ENCODE measurements at places on chromosomes 2 and 18.

DNA sequence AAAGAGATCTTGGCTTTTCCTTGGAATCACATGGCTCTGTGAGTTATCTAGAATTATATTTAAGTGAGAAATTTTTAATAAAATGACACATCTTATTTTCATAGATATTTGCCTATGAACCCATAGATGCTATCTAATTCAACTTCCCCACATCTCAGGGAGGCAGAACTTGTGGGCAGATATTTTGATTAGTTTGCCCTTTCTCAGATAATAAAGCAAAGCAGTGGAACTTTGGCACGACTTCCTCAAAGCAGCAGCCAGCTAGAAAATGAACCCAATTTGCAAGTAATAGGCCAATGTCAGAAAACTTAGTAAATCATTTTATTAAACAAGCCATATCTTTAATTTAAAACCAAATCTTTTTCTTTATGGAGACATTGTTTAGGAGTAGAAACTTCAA, 32.7 kb downstream of the RAB27B start:
- no peak for DNase-seq

GRCh38 chr2:64454386-64455332, 697 bp downstream of the LGALSL start:
- DNase-seq: no peak

- no peak for DNase-seq
Observed at GRCh38 chr2:74768401-74768914, 65.5 kb upstream of the HK2 start.

DNA sequence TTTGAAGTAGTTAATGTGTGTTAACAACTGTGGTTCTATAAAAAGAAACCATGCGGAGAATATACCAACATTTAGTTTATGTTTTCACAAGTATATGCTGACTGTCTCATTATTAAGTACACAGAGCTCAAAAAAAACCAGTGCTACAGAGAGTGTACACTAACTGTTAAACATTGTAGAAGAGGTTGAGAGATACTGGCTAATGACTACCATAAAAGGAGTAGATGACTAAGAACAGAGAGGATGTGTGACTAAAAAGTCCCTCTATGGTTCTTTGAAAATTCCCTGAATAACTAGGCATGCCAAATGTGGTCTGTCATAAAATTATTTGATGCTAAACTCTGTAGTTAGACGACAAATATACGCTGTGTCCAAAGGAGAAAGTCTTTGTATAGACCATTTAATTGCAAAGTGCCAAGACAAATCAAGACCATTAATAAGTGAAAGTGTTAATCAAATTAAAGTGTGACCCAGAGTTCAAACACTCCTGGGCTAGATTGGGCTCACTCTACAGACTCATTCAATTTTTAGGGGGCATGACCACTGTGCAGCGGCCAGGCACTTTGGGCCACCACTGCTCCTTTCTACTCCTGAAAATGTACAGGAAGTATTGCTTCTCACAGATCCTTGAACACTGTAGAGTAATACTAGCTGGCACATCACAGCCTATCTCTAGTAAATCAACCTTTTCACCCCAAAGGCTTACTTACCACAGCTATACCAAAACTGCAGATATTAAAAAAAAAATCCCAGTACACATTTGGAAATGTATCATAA, 45.1 kb upstream of the SERTAD2 start:
- DNase-seq: no peak

DNA sequence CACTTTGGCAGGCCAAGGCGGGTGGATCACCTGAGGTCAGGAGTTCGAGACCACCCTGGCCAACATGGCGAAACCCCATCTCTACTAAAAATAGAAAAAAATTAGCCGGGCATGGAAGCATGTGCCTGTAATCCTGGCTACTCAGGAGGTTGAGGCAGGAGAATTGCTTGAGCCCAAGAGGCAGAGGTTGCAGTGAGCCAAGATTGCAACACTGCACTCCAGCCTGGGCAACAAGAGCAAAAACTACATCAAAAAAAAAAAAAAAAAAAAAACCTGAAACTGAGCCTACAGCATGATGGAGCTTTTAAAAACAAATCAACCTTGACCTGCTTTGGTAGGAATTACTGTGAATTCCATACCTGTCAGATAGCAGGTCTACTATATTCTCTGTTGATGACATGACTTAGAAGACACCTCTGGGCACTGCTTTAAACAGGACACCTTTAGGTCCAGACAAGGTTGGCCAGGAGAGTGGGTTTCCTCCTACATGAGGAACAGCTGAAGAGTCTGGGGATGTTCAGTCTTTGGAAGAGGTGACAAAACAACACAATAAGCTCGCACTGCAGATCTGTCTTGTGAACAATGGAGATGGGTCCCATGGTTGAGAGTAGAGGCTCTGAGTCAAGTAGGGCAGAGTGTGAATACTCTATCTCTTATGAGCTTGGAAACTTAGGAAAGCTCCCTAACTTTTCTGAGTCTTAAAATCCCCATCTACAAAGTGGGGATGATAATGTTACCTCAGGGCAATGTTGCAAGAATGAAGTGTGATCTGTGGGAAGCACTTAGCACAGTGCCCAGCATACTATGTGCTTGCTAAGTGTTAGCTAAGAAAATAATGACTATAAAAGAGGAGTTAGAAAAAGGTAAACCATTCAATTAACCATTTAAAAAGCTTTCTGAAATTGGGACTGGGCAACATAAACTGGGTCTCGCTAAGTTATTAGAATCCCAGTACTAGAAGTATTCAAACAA, 25.2 kb downstream of the TMEM163 start:
- no peak for DNase-seq

GRCh38 chr2:226615891-226616290, 183.7 kb downstream of the IRS1 start:
- no peak for DNase-seq

DNA sequence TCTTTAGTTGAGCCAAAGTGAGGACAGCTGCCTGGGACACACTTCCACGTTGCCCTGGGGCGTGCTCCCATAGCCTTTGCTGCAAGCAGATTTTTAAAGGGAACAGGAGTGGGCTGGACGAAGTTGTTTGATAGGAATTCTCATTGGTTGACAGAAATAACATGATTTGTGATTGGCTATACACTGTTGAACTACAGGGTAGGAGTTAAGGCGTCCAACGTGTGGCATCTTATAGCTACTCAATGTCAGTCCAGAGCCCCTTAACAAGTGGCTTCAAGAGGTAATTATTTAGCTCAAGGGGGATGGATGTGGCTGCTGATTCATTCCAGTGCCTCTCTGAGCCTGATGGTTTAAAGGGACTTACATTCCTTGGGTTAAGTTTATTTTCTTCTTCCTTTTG, 65.5 kb downstream of the ACAA2 start:
- no peak for DNase-seq

DNA sequence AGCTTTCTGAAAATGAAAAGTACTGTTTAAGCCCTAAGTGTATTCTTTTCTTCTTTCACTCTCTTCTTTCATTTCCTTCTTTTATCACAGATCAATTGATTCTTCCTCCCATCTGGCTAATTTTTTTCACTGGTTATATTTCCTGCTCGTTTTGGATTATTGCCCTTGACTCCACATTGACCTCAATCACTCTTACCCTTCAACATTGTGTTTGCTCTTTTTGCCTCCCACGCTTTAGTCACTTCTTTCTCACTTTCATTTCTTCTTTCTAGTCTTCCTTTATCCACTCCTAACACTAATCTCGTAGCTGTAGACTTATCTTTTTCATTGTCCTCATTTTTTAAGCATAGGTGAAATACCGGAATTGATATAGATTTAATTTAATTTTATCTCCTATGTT, 320.3 kb upstream of the VRK2 start:
- no peak for DNase-seq

GRCh38 chr2:73255907-73256617, 22.0 kb downstream of the CCT7 start:
- DNase-seq: no peak

DNA sequence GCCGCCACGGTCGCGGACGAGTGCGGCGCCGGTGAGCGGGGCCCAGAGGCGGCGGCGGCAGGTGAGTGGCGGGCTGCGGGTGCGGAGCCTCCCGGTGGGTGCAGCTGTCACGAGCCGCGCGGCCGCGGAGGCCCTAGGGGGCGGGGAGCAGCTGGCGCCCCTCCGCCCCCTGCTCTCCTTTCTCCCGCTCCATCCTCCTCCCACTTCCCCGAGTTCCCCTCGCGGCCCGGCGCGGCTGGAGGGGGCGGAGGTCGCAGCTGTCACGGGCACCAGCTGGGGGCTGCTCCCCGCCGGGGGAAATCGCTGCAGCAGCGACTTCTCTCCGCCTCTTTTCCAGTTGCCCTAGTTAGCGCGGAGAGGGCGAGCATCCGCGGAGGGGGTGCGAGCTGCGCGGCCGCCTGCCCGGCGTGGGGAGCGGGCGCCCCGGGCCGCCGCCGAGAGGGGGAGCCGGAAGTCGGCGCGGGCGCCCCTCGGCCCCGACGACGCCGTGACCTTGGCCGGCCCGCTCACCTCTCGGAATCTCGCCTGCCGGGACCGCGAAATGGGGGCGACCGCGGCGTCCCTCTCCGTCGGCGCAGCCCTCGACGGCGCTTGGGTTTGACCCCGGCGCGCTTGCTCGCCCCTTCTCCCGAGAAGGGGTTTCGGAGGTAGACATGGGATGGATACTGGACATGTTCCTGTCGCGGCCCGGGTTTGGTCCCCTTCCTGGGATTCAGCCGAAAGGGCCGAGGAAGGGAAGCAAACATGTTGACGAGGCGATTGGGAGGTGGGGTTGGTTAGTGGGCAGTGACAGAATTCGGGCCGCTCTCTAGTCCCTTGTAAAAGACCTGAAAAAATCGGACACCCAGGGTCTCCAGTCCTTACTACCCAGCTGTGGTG, 727 bp downstream of the NCOA1 start:
- DNase-seq: peak; percentile 33

- no peak for DNase-seq
Observed at GRCh38 chr2:157233506-157233905, 24.0 kb upstream of the GALNT5 start.

DNA sequence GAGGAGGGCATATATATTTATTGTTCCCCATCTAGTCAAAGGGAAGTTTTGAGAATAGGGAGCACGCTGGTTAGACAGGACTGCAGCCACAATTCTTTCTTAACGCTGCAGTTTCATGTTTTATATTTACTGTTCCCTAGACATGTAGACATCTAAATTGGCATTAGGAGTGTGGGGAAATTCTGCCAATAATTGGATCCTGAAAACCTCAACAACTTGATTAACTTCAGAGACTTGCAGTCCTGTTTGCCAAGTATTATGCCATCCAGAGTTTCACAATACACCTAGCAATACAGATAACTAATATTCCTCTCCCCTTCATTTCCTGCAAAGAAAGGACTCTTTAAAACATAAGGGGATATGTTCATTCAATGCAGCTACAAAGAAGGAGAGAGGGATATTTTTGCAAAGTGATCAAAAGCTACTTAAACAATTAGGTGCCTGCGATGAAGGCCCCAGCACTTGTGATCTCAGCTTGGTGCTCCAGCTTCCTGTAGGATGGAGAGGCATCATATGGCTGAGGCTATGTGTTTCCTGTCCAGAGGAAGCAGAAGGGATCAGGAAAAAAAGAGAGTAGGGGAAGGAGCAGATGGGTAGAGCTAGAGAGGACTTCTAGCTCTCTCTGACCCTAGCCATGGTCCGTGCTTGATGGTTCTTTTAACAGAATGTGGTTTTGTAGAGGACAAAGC, 264.4 kb downstream of the MTX2 start:
- no peak for DNase-seq

GRCh38 chr2:128370468-128371247, 52.0 kb upstream of the HS6ST1 start:
- DNase-seq: no peak

- DNase-seq: no peak
Observed at GRCh38 chr2:174839662-174840061, 75.4 kb upstream of the CHRNA1 start.

GRCh38 chr2:207614824-207615223, 10.4 kb downstream of the METTL21A start:
- no peak for DNase-seq

DNA sequence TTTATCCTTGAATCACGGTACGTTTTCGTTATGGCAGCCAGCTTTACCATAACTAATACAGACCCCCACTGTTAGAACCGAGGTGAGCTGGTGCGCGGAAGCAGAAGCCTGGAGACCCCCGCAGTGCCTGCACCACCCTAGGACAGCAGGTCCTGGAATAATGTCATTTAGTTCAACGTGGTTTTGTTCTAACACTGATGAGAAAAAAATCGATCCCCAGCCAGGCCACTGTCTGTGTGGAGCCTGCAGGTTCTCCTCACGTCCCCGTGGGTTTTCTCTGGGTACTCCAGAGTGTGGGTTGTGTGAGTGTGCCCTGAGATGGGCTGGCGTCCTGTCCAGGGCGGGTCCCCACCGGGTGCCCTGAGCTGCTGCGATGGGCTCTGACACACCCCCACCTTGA, 69.9 kb upstream of the ST3GAL5 start:
- DNase-seq: no peak

GRCh38 chr2:118045286-118045685, 31.4 kb upstream of the CCDC93 start:
- DNase-seq: no peak

DNA sequence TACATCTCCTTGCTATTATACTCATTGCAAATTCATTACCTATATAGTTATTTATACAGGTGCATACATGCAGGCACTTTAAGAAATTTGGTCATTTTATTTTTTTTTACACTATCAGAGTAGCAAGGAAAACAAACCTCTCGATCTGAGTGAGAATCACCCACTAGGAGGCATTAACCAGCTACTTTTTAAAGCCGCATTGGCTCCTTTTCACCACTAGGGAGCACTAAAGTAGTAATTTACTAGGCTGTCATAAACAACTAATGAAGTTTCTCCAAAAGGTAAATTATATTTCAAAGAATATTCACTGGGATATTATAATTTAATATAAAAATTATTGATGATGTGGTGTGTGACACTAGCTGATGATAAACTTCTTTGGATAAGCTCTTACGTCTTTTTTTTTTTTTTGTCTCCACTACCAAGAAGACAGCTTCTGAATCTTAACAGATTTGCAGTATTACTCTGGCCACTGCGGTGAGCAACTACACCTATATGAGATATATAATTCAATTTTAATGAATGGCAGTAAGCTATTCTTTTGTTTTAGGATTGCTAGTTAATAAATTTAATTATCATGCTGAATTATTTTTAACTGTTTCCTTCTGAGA, 101.9 kb downstream of the NOL4 start:
- peak; percentile 67 for DNase-seq
